ENCODE measurements at places on chromosomes 6 and 20.

GRCh38 chr6:40881501-40881900 is 157.5 kb downstream of the UNC5CL start:
- DNase-seq, result no peak

DNA sequence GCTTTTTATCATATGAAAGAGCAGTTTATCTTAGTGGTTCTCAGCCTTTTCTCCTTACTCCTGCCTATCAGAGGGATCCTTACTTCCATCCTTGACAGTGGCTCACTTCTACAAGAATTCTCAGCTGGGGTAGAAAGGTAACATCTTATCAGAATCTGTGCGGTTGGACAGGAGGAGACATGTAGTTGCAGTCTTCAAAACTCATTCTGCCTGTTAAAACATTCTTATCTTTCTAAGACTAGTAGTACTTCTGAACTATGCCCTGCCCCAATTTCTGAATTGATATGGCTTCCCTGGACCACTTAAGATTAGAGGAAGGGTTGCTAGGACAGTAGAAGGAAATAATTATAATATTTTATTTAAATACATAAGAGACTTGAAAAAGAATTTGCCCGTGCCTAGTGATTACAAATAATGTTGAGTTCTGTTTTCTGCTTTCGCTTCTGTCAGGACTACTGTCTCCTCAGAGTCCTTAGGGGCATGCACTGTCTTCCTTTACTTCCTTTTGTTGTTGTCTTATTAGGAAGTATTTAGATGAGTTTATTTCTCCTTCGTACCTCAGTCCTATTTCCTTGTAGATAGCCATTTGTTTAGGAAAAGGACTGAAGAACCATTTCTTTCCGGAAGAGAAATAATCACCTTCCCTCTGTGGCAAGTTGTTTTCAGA is 24.9 kb downstream of the BLTP3A start:
- no peak for DNase-seq

DNA sequence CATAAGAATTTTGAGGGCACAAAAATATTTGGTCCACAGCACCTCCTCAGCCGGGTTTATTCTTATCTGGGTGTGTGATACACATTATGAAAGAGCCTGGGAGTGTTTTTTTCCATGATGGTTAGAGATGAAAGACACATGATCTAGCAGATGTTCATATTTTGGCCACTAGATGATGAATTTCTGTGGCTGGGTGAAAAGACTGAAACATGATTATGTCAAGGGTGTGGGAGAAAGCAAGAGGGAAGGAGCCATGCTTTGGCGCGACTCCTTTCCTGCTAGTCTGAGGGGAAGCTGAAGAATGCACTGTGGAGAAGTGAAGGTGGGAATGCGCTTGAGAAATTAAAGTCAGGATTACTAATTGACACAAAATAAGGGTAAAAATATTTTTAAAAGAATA is 102.3 kb downstream of the SH3BGRL2 start:
- DNase-seq, result no peak

- DNase-seq, result peak; percentile 27
Observed at GRCh38 chr6:34391786-34392496, 528 bp downstream of the NUDT3 start.

GRCh38 chr6:36967757-36968156 is 13.2 kb downstream of the PI16 start:
- DNase-seq, result no peak

GRCh38 chr20:32523613-32524213 is 61.4 kb downstream of the NOL4L start:
- DNase-seq, result no peak

- no peak for DNase-seq
Observed at GRCh38 chr6:116253188-116253504, 729 bp downstream of the TSPYL4 start.

GRCh38 chr6:32852844-32853540 is 512 bp downstream of the TAP1 start:
- DNase-seq, result peak; percentile 35

Data from activated CD4-positive, alpha-beta T cell treated with anti-CD3 and anti-CD28 coated beads for 1 hour (primary cell).